ENCODE measurements at places on chromosomes 1 and 21.

DNA sequence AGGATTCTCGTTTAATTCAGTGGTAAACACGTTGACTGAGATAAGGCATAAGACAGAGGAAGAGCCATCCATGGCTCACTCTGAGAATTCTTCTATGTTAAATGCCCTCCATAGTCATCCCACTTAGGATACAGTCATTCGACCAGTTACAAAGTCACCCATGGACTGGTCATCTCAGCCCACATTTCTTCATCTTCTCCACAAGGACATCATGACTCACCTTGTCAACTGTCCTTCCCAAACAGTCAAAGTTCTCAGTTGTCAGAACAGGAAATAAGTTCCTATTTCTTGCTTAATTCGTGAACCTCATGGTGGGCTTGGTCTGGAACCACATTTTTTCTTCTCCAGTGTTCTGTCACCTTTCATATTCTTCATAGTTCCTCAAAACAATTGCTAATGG is 133.2 kb downstream of the TGFB2 start:
- no peak for DNase-seq

- DNase-seq, result no peak
Observed at GRCh38 chr1:17789926-17790325, 34.8 kb downstream of the ACTL8 start.

DNA sequence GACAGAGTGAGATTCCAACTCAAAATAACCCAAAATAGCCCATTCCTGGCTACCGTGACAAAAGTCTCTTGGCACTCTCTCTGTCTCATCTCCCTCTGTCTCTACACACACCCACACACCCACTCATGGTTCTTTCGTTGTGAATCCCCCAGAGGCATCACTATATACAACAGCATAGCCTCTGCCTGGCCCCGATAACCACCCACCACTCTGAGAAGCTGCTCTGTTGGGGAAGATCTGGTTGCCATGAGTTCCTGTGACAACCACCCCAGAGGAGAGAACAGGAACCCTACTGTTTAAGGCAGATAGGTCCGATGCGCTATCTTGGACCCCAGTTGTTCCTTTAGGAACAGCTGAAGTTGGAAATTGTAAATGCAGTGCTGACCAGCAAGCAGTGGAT is 70.4 kb upstream of the LYST start:
- no peak for DNase-seq

- no peak for DNase-seq
Observed at GRCh38 chr1:184734980-184735379, 19.7 kb downstream of the EDEM3 start.

GRCh38 chr1:239718571-239718970 is 332.2 kb downstream of the CHRM3 start:
- no peak for DNase-seq

DNA sequence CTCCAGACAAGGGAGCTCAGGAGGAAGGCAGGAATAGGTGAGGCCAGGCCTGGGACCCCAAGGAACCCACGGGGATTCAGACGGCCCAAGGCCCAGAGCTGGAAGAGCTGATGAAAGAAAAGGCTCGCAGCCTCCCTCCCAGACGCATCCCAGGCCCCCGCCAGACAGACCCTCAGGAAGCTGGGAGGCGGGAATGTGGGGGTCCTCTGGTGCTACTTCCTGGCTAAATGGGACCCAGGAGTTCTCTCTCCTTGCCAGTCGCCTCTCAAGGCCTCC is 430 bp downstream of the FBXO2 start:
- DNase-seq, result no peak

Measured in NCI-H1105 (cell line).